ENCODE measurements at places on chromosomes 4 and X. TPM values are rescaled to one million over a fixed set of nuclear protein-coding genes. Genes with fewer than 3 reads are reported as not detected.

Gene G3BP2
- polyA plus RNA-seq: 136 TPM

Gene CAMK2D
- polyA plus RNA-seq: 67.7 TPM

Gene SPANXN2
- polyA plus RNA-seq: 1.6 TPM

Gene TRMT2B
- 14.4 TPM for polyA plus RNA-seq

Gene ESX1
- polyA plus RNA-seq: not detected

Gene RGN
- 170 TPM for polyA plus RNA-seq

- peaks cover 93% of the 10 kb centered on the region for H3K36me3 ChIP-seq
- H3K4me1 ChIP-seq: no peaks in the 10 kb centered on the region
- H3K27me3 ChIP-seq: no peaks in the 10 kb centered on the region
- no peak overlapping the region for H3K4me3 ChIP-seq
Measured at GRCh38 chrX:53547668-53548067, 113.5 kb upstream of the HSD17B10 start.

DNA sequence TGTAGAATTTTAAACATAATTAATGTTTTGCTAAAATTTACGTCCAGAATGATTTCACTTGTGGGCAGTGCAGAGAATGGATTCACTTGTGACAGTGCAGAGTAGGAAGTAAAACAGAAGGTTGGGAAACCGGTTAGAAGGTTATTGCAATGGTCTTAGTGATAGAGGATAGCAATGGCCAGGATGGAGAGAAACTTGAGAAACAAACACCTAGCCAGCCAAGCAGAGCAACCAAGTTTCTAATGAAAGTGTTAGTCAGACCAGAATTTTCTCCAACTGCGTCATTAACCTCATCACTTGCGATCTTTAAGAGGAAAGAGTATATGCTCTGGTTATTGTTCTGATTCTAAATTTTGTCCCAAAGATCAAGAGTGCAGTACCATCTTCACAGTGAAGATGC, 50.0 kb upstream of the TBC1D9 start:
- no peak for DNase-seq
- H3K4me3 ChIP-seq: no peak overlapping the region
- no peak overlapping the region for H3K27ac ChIP-seq
- H3K36me3 ChIP-seq: no peaks in the 10 kb centered on the region
- no peaks in the 10 kb centered on the region for H3K4me1 ChIP-seq

GRCh38 chrX:46873746-46874145, 36.9 kb downstream of the RP2 start:
- no peaks in the 10 kb centered on the region for H3K27me3 ChIP-seq
- no peak overlapping the region for H3K27ac ChIP-seq
- H3K4me3 ChIP-seq: no peak overlapping the region
- DNase-seq: no peak
- no peaks in the 10 kb centered on the region for H3K36me3 ChIP-seq
- H3K4me1 ChIP-seq: no peaks in the 10 kb centered on the region

DNA sequence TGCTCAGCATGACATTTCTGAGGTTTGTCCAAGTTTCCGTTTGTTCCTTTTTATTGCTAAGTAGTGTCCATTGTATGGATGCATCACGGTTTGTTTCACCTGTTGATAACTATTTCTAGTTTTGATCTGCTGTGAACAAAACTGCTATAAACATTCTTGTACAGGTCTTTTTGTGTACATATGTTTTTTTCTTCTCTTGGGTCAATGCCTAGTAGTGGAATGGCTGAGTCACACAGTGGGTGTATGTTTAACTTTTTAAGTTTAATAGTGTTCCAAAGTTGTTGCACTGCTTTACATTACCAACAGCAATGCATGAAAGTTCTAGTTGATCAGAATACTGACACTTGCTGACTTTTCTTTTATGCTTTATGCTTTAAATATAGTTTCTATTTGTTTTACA, 76.7 kb downstream of the MAOB start:
- no peaks in the 10 kb centered on the region for H3K4me1 ChIP-seq
- H3K27ac ChIP-seq: peak overlapping the region; percentile 7
- no peak overlapping the region for H3K4me3 ChIP-seq
- H3K36me3 ChIP-seq: peaks cover 2% of the 10 kb centered on the region

DNA sequence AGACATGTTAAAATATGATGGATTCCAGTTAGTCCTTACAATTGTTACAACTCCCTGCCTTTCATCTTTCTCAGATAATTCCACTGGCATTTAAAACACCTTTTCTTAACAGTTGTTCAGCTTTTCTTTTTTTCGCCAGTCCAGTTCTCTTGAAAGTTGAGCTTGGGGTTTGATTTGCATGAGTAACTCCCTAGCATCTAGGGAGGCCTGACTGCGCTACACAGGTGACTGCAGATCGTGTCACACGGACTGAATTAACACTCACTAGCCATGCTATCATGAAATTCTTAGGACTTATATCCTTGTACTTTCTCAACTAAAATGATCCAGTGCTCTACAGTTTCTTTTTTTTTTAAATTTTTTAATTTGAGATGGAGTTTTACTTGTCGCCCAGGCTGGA, 69.8 kb downstream of the ARHGAP24 start:
- H3K36me3 ChIP-seq: no peaks in the 10 kb centered on the region
- no peak for DNase-seq
- no peak overlapping the region for H3K27ac ChIP-seq
- H3K4me1 ChIP-seq: no peaks in the 10 kb centered on the region
- H3K4me3 ChIP-seq: no peak overlapping the region

DNA sequence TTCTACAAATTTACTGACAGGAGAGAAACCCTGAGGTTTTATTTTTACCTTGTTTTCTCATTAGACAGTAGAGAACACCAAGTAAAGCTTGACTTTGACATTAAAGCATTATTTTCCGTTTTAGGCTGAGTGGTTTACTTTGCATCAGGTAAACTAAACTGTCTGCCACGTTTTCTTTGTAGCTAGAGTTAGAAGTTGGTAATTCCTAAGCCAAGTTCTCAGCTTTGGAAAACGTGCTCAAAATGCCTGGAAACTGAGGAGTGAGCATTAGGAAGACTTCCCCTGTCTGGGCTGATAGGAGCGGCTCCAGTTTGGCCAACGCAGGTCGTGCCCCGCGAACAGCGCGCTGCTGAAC, 819 bp downstream of the PDLIM3 start:
- peaks cover 60% of the 10 kb centered on the region for H3K27me3 ChIP-seq
- peak overlapping the region; percentile 39 for H3K4me3 ChIP-seq
- no peak overlapping the region for H3K27ac ChIP-seq
- DNase-seq: no peak

DNA sequence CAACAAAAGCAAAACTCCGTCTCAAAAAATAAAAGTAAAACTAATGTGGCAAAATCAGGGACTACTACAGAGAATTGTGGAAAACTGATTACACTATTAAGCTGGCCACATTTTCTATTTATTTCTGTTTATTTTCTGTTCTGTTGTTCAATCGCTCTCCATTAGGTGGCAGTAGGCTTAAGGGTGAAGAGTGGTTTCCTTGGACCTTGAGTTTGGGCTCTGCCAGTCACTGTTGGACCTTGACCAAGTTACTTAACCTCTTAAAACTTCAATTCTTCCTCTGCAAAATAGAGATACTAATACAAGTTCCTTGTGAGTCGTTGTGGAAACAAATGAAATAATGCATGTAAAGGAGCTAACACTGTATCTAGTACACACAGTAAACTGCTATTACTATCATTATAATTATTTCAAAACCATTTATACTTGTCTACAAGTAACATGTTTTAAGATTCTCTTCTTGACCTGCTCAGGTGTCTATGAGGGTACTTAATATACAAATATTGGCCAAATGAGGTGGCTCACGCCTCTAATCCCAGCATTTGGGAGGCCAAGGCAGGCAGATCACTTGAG, 15.2 kb downstream of the HSD17B11 start:
- peak overlapping the region; percentile 77 for H3K27ac ChIP-seq
- no peaks in the 10 kb centered on the region for H3K27me3 ChIP-seq
- H3K4me3 ChIP-seq: no peak overlapping the region
- H3K4me1 ChIP-seq: peaks cover 6% of the 10 kb centered on the region
- H3K36me3 ChIP-seq: peaks cover 49% of the 10 kb centered on the region

- DNase-seq: no peak
- H3K4me1 ChIP-seq: no peaks in the 10 kb centered on the region
- H3K27ac ChIP-seq: no peak overlapping the region
- no peaks in the 10 kb centered on the region for H3K27me3 ChIP-seq
Measured at GRCh38 chr4:180391613-180392012, 1851.6 kb upstream of the TENM3 start.

GRCh38 chrX:41121766-41122165, 36.5 kb downstream of the USP9X start:
- peaks cover 4% of the 10 kb centered on the region for H3K36me3 ChIP-seq
- H3K27me3 ChIP-seq: no peaks in the 10 kb centered on the region
- no peaks in the 10 kb centered on the region for H3K4me1 ChIP-seq
- no peak for DNase-seq
- no peak overlapping the region for H3K27ac ChIP-seq

GRCh38 chrX:31747411-31747810, 675.6 kb upstream of the FTHL17 start:
- no peaks in the 10 kb centered on the region for H3K36me3 ChIP-seq
- no peaks in the 10 kb centered on the region for H3K4me1 ChIP-seq

- H3K27me3 ChIP-seq: peaks cover 33% of the 10 kb centered on the region
- H3K4me3 ChIP-seq: peak overlapping the region; percentile 79
- no peaks in the 10 kb centered on the region for H3K36me3 ChIP-seq
- DNase-seq: no peak
- H3K27ac ChIP-seq: no peak overlapping the region
Measured at GRCh38 chr4:127781300-127782024, 660 bp upstream of the HSPA4L start.

GRCh38 chr4:169959254-169959653, 66.9 kb downstream of the MFAP3L start:
- no peaks in the 10 kb centered on the region for H3K4me1 ChIP-seq
- no peak overlapping the region for H3K4me3 ChIP-seq
- no peak for DNase-seq
- no peak overlapping the region for H3K27ac ChIP-seq

DNA sequence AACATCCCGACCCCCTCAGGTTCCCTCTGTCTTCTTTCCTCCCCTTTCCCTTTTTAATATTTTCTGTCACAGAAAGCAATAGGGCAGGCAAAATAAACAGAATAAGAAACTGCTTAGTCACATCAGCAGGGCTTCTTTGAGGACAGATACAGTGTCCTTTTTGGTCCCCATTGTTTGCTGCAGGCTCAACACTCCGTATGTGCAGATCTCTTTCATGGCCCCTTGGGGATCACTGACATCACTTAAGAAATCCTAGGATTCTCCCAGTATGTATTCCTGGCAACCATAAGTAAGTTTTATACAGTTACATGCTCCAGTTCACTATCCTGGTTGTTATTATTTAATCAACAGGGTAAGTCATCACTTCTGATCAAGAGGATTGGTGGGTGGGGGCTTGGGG, 448.0 kb downstream of the NKX6-1 start:
- H3K27ac ChIP-seq: no peak overlapping the region
- no peaks in the 10 kb centered on the region for H3K27me3 ChIP-seq
- DNase-seq: no peak
- no peaks in the 10 kb centered on the region for H3K4me1 ChIP-seq
- H3K36me3 ChIP-seq: no peaks in the 10 kb centered on the region
- no peak overlapping the region for H3K4me3 ChIP-seq

DNA sequence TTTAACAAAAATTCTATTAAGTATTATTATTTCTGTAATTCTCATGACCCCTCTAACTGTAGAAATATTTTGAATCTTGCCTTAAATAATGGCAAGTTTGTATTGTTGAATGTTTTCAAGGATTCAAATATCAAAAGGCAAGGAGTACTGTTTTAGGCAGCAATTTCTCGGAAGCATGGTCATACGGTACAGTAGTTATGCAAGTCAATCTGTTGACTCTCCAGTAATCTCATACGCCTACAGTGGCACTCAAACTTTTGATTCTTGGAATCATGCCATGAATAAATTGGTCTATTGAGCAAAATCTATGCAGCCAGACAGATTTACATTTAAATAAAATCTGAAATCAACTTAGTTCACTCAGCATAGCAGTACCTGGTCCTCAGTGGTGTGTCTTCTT, 139.6 kb upstream of the FAM47C start:
- no peaks in the 10 kb centered on the region for H3K27me3 ChIP-seq
- no peaks in the 10 kb centered on the region for H3K4me1 ChIP-seq
- H3K27ac ChIP-seq: no peak overlapping the region
- no peaks in the 10 kb centered on the region for H3K36me3 ChIP-seq

DNA sequence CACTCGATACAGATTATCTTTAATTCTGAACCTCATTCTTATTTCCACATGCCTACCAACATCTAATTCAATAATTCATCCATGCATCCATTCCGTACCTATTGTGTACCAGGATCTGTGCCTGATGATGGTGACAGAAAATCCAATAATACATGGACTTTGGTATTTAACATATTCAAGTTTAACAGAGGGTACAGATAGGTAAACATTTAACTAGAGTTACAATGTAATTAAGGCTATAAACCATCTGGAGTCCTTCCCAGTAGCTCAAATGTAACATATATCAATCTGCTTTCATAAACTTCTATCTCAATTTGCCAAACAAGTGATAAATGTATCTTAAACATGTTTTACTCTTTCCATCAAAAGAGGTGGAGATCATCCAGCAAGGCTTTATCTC, 561.5 kb upstream of the FTHL17 start:
- DNase-seq: no peak
- no peak overlapping the region for H3K4me3 ChIP-seq
- no peaks in the 10 kb centered on the region for H3K36me3 ChIP-seq
- no peak overlapping the region for H3K27ac ChIP-seq
- peaks cover 9% of the 10 kb centered on the region for H3K4me1 ChIP-seq

GRCh38 chr4:53205970-53206369, 159.9 kb downstream of the SCFD2 start:
- no peaks in the 10 kb centered on the region for H3K36me3 ChIP-seq
- DNase-seq: no peak
- no peak overlapping the region for H3K4me3 ChIP-seq
- H3K27ac ChIP-seq: no peak overlapping the region
- no peaks in the 10 kb centered on the region for H3K27me3 ChIP-seq

Data from large intestine (tissue), 12 donors.